ENCODE measurements at places on chromosomes 7 and 10.

GRCh38 chr7:17917842-17918241, 22.5 kb downstream of the SNX13 start:
- no peak for ATAC-seq

DNA sequence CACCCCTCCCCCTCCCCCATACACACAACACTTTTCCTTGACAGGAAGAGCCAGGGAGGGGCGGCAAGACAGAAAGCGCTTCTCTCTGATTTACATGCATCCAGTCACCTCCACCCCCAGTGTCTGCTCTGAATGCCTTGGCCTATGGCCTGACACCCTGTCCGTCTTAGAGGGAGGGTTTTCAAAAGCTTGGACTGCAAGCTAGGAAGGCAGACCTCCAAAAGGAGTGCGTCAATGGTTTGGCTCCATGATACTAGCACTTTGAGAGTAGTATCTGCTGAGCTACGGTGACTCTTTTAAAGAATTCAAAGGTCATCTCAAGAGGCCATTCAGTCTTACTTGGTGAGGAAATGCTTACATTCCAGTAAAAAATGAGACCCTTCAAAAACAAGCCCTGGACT, 20.3 kb upstream of the PAX2 start:
- ATAC-seq, result no peak

DNA sequence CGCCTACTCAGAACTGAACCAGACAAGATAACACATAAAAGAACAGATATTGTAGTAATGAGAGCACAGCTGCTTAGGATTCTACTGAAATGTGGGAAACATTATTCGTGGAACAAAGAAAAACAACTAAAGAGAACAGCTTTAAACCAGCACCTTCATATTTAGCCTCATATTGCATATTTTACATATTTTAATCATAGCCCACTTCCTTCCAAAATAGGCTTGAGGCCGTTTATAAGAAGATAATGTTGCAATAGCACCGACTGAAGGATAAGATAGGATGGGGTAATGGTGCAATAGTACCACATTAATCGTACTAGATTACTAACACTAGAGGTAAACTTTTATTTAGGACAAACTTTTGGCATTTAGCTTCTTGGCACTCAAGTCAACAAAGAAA, 71.3 kb downstream of the KCND2 start:
- ATAC-seq, result no peak

- no peak for ATAC-seq
These were observed 15.6 kb upstream of the EFCAB10 start for GRCh38 chr7:105596866-105597265.

DNA sequence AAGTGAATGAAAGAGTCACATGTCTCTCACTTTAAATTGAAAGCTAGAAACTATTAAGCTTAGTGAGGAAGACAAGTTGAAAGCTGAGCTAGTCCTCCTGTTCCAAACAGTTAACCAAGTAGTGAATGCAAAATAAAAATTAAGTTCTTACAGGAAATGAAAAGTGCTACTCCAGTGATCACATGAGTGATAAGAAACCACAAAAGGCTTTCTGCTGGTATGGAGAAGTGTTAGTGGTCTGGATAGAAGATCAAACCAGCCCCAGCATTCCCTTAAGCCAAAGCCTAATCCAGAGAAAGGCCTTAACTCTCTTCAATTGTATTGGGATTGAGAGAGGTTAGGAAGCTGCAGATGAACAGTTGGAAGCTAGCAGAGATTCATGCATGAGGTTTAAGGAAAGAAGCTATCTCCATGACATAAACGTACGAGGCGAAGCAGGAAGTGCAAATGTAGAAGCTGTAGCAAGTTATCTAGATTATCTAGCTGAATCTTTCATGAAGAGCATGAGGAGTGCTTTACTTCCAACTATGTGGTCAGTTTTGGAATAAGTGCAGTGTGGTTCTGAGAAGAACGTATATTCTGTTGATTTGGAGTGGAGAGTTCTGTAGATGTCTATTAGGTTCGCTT, 261.6 kb downstream of the MDFIC start:
- no peak for ATAC-seq

DNA sequence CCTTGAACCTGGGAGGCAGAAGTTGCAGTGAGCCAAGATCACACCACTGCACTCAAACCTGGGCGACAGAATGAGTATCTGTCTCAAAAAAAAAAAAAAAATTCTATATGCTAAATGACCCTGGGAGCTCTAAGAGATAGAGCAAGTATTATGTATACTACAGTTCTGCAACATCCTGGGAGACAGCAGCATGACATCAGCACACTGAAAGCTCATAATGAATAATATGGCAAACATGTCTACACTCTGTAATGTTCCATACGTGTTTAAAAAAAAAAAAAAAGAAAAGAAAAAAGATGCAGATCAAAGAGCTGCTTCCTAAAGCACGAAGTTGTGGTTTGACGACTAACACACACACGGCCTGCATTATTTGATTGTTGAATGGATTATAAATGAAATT, 72.5 kb downstream of the CUL2 start:
- no peak for ATAC-seq

DNA sequence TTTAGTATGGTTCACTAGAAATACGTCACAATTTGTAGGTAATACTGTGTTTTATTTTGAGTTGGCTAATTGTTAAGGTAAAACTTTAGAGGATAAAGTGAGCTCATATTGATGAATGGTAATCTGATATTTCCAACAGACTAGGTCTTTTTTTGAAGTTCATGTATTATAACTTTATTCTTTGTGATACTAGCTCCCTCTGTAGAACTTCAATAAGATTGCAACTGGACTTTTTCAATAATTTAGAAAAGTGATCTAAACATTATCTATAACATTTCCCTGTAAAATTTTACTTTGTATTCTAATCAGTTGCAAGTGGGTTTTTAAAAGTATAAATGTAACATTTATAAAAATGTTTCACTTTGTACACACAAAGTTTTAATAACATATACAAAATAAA, 83.5 kb downstream of the ADK start:
- ATAC-seq, result no peak

DNA sequence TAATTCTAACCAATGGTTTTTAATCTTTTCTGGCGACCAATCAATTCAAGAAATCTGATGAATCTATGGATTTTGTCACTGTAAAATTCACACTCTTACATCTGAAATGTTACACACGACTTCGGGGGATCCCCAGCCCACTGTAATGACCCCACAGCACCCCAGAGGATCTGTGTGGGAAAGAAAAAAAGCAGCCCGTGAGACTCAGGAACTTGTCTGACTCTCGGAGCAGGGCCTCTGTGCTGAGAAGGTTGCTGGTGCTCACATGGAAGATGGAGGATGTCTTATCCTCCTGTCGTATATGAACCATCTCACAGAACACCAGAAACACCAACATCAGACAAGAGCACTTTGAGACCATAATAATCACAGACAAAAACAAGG, 228.4 kb upstream of the INHBA start:
- no peak for ATAC-seq

DNA sequence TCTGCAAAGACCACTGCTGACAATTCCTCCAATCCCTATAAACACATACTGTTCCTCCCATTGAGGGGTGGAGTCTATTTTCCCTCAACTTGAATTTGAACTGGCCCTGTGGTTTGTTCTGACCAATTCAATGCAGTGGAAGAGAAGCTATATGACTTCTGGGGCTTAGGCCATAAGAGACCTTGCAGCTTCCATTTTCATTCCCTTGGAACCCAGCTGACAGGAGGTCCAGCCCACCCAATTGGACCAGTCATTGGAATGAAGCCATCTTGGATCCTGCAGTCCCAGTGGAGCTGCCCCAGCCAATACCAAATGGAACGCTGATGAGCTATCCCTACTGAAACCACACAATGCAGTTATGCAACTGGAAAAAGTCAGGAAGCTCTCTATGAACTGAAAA, 8.9 kb upstream of the TMED4 start:
- no peak for ATAC-seq

DNA sequence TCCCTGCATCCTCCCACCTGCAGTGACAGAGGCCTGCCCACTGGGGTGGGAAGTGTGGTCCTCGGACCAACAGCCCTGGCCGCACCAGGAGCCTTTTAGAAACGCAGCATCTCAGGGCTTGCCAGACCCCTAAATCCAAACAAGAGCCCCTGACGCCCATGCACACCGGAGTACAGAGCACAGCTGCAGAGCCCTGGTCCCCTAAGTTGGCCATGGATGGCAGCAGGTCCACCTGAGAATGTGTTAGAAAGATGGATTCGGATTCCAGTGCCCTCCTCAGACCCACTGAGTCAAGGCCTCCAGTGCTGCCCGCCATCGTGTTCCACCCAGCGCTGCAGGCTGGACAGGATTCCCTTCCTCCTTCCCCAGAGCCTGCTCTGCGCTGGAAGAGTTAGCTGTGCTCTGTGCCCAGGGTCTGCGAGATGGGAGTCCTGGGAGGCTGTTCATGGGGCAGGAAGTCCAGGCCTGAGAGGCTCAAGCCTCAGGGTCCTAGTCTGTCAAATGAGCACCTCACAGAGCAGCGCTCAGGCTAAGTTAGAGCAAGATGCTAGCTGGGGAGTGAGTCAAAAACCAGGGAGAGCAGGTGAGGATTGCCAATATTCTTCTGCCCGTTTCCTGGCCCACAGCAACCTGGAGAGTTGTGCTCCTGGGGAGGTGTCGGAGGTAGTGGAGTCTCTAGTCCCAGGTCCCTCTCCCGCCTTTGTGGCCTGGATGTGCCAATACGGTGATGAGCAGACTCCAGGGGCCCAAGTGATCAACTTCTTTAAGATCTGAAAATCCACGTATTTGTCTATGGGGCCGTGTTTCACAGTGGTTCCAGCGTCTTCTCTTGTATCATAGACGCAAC, 95.9 kb upstream of the GPR26 start:
- ATAC-seq, result no peak

GRCh38 chr10:88409236-88409635, 173.9 kb downstream of the RNLS start:
- ATAC-seq, result no peak

GRCh38 chr10:113458944-113459343, 93.9 kb upstream of the HABP2 start:
- ATAC-seq, result no peak

DNA sequence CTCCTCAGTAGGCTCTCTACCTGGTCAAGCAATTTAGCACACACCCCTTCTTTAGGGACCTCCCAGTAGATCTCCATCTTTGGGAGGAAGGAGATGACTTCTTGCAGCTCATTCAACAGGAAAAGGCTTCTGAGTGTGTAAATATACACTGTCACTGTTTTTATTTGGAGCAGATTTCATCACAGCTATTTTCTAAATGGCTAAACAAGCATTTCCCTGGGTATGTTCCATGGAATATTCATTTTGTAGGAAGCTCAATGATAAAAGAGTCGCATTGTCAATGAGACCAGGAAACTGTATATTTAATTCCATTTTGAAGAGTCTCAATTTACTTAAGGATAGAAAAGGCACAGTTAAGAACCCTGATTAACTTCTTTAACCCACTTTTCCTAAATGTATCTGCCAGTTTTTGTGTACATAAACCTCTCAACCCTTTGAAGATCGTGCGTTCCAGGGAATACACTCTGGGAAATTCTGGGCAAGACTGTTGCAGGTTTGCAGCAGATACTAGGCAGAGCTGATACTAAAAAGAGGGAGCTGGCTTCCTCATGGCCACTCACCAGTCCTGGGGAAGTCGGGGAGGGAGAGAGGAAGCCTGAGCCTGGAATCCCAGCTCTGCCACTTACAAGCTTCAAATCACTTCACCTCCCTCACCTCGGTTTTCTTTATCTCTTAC, 10.1 kb downstream of the LGI1 start:
- no peak for ATAC-seq

- peak; percentile 6 for ATAC-seq
These were observed 10.9 kb downstream of the MMRN2 start for GRCh38 chr10:86946213-86947155.

- ATAC-seq, result peak; percentile 85
These were observed 48.5 kb upstream of the TMEM106B start for GRCh38 chr7:12162415-12163113.

DNA sequence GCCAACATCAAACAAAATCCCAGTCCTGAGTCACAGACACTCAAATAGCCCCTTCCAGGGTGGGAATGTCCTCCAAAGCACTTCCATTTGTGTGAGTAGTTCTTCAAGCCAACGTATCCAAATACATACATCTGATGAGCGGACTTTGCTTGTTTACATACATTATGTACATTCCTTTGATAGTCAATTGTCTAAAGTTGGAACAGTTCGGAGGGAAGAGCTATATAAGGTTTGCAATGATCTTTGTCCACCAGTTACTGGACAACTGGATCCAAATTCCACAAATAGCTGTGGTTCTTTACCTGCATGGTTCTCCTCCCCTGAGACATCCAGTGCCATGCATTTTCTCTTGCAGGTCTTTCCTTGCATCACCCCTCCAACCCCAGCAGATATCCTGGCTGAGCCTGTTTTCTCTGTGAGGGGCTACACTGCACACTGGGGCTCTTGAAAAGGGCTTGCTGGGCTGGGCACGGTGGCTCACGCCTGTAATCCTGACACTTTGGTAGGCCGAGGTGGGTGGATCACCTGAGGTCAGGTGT, 4.7 kb upstream of the MGMT start:
- no peak for ATAC-seq

GRCh38 chr7:44709945-44710596, 38.6 kb upstream of the ZMIZ2 start:
- ATAC-seq, result no peak

GRCh38 chr10:110075686-110076085, 67.9 kb downstream of the ADD3 start:
- no peak for ATAC-seq

DNA sequence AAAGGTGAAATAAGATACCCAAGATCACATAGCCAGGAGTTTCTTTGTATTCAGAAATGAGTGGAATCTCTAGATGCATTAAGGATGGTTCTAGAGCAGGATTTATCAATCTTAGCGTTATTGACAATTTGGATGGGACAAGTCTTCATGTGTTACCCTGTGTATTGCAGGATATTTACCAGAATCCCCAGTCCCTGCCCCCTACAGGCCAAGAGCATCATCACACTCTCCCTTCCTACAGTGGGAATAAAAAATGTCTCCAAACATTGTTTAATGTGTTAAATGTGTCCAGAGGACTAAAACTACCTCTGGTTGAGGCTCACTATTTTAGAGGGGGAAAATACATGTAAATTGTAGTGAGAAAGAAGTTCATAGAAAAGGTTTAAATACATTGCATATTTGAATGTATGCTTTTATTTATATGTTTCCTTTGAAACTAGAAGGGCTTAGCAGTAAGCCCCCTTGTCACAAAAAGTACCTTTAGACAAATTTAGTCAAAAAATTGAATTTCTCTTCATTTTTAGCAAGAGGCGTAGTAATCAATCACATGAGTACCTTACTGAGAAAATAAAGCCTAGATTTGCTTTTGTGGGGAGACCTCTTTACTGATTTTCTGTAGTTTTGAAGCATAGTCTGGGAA, 141.2 kb downstream of the MLLT10 start:
- no peak for ATAC-seq

GRCh38 chr7:26038201-26038990, 113.6 kb upstream of the NFE2L3 start:
- peak; percentile 35 for ATAC-seq

DNA sequence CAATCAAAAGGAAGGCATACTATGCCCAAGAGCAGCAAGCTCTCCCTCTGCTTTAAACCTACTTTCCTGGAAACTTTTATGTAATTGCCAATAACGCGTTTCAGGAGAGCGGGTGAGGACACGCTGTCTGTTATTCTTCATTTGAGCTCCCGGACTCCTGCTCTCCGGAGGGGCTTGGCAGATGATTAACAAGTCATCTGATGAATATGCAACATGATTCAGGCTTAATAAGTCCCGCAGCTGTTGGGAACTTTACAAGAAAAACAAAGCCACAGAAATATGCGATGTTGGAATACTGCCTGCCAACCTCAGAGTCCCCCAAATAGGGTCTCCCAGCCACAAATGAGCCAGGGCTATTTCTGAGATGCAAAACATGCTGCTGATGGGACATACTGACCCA, 348.0 kb downstream of the GPAM start:
- peak; percentile 78 for ATAC-seq

- peak; percentile 54 for ATAC-seq
These were observed 169.1 kb upstream of the MEOX2 start for GRCh38 chr7:15855525-15856109.

- ATAC-seq, result no peak
These were observed 680.8 kb downstream of the LRMDA start for GRCh38 chr10:76111986-76112825.

Data from motor neuron (in vitro differentiated cells).